NCI-H69 (cell line): ENCODE measurements at places on chromosomes 2 and 18.
A peak's percentile ranks its signal among the peaks of the same experiment; 100 is the strongest.

- DNase-seq = peak; percentile 75
These were observed 105.4 kb upstream of the MAP4K3 start for GRCh38 chr2:39542523-39542922.

- DNase-seq = no peak
These were observed 6.8 kb downstream of the ITM2C start for GRCh38 chr2:230871361-230872150.

DNA sequence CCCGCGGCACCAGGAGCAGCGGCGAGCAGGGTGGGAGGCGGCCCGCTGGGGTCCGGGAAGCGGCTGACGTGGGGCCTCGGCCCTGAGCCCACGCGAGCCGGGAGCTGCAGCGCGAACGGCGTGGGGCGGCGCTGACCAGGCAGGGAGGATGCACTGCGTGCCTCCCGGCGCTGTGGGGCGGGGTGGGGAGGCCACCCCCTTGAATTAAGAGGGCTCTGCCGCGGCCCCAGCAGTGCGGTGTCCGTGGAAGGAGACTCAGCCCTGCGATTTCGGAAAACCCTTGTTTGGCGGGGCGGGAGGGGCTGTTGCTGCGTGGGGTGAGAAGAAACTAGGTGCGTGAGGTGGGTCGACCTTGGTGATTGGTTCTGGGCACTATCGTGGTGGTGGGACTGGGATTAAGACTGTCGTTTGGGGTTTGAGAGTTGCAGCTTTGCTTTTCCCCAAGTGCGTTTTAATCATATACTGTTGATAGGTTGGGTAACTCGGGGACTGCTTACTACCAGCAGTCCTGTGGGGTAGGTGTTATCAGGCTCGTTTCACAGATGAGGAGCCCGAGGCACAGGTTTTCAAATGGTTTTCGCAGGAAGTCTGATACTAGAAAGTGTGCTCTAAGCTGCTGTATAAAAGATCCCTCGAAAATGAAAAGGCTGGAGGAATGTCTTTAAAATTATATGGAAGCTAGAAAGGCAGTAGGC is 722 bp downstream of the ACSL3 start:
- DNase-seq = peak; percentile 55

DNA sequence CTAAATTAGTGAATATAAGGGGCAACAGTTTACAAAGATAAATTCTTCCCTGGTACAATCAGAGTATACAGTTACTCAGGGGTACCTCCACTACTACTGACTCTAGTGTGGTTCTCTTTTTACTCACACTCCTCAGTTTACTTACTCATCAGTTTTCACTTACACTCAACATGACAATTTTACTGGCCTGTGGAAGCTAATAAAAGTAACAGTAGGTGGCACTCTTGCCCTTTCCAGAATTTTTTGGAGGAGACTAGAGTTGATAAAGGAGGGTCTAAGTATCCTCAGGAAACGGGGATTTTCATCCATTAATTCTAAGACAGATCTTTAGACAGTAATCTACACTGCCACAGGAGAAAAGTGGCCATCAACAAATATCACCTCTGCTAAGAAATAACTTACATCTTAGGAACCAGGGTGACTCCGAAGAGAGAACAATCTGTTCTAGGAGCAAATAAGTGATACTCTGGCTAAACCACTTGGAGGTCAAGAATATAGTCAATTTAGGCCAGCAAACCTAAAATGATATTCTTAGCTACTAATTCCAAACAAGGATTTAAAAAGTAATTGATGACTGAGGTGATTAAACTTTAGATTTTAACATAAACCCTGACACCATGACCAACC is 61.3 kb downstream of the ATL2 start:
- DNase-seq = peak; percentile 49

DNA sequence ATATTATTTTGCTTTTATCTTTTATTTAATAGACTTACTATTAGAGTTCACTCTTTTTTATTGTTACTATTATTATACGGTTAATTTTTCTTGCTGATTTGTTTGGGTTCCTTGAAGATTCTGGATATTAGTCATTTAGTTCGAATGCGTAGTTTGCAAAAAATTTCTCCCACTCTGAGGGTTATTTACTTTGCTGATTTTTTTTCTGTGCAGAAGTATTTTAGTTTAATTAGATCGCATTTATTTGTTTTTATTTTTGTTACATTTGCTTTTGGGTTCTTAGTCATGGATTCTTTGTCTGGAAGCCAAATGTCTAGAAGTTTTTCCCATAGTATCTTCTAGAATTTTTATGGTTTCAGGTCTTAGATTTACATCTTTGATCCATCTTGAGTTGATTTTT is 585.2 kb downstream of the CPS1 start:
- no peak for DNase-seq

DNA sequence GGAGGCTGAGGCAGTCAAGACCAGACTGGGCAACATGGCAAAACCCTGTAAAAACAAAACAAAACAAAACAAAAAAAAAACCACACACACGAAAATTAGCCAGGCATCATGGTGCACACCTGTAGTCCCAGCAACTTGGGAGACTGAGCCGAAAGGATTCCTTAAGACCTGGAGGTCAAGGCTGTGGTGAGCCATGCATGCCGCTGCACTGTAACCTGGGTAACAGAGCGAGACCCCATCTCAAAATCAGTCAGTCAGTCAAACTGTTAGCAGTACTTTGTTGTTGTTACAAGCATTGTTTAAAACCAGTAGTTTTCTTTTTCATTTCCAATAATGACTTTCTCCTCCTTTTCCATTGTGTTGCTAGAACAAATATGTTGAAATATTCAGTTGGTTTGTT is 21.7 kb downstream of the EPB41L5 start:
- no peak for DNase-seq

DNA sequence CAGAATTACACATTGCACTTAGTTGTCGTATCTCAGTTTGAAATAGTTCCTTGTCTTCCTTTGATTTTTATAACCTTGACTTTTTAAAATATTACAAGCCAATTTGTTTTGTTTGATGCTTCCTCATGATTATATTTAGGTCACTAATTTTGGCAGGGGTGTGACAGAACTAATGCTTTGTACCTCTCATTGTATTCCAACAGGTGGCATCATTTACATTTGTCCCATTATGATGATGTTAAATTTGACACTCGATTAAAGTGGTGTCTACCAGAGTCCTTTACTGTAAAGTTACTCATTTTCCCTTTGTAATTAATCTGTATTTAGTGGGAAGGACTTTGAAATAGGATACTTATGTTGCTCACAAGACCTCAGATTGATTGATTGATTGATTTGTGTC is 21.5 kb upstream of the MFSD2B start:
- DNase-seq = peak; percentile 25

DNA sequence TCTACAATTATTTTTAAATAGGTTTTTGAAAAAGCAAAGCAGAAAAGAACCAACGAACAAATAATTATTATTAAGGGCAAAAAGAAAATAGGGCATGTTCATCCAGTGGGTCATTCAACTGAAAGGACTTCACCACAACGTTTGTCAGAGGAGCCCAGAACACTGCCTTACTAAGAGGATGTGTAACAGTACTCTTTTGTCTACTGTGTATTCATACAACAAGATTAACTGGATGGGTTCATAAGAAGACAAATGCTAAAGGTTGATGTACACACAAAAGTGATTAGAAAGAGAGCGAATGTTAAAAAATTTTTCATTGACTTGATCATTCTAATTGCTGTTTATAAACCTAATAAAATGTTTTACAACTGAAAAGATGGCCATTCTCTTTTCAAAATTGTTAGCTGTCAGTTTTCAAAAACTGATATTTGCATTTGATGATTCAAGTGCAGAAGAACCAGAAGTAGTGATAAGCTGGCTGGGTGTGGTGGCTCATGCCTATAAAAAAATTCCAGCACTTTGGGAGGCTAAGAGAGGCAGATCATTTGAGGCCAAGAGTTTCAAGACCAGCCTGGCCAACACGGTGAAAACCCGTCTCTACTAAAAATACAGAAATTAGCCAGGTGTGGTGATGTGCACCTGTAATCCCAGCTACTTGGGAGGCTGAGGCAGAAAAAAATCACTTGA is 33.1 kb downstream of the MGAT4A start:
- DNase-seq = no peak

GRCh38 chr2:242020196-242021004 is 150.9 kb downstream of the RTP5 start:
- peak; percentile 51 for DNase-seq

DNA sequence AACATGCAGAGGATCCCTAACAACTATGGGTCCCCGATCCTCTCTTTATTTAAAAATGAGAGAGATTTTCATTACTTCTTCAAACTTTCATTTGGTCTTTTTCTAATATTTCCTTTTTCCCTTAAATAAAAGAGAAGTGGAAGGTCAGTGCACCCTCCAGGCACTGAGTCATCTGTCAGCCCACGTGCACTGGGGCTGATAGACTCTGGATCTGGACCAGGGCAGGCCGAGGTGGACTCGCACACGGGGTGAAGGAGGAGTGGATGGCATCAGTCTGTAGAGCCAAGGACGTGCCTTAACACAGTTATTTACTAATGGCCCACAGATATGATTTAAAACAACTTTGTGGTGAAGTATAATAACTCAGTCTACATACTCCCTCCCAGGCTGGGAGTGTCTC is 214.4 kb upstream of the TMEM200C start:
- no peak for DNase-seq

DNA sequence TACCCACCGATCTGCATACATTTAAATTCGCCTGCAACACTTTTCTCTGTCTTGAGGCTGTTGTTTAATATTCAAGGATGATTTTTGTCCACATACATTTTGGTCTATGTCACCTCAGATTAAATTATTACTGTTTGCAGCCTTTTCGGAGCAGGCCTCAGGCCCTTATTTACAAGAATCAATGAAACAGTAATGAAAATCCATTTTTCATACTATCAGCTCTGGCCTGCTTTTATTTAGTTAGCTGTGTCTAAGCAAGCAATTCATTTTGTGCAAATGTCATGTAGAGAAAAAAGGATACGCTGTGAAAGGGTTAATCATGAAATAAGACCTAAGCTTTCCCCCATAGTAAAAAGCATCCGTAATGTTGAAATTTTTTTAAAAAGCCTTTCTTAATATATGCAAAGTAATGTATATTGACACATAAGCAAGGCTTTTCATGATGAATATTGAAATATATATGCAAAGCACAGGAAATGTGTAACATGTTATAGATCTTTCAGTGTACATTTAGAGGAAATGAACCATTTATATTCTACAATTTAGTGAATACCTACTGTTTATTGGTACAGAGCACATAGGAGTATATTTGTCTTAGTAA is 1135.3 kb upstream of the ZEB2 start:
- DNase-seq = no peak

- DNase-seq = no peak
These were observed 111.7 kb upstream of the SCN1A start for GRCh38 chr2:166239548-166239947.

- no peak for DNase-seq
These were observed 46.1 kb downstream of the TTC39C start for GRCh38 chr18:24060644-24061043.

DNA sequence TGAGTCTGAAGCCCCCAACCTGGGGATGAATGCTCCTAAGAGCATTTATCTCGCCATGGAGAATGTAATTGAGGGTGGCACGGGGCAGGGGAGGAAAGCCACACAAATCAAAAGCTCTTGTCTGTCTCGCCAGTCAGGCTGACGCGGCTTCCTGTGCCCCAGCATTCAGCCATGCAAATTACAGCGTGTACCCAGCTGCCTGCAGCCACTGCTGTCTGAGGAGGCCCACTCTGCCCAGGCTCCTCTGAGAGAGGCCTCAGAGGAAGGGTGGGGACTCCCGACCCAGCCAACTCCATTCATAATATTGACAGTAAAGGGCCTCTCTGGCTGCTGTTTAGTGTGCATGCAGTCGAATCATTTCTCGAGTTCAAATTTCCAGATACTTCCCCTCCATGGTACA is 22.0 kb downstream of the SMAD7 start:
- DNase-seq = peak; percentile 99

GRCh38 chr18:54812885-54813284 is 15.4 kb upstream of the RAB27B start:
- no peak for DNase-seq

DNA sequence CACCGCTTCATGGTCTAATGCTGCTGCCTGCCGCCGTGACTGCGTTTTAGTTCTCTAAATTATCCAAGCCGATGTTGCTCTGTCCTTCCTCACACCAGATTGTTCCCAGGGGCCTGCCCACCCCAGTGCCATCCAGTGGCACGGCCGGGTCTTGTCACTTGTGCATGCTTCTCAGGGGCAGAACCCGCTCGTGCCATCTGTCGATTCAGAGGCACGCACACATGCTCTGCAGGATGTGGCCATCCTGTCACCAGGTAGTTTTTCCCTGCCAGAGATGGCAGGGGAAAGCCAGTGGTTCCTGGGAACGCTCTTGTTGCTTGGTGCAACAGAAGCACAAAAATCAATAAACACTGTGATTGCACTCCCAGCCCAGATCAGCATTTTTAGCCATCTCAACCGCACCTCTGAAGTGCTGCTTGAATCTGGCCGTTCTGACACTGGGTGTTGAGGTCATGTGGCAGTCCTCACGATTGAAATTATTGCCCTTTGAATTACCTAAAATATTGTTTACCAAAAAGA is 119.6 kb upstream of the BOD1L2 start:
- no peak for DNase-seq

GRCh38 chr2:209663656-209664055 is 108.0 kb upstream of the UNC80 start:
- DNase-seq = no peak

GRCh38 chr2:58405341-58405740 is 164.2 kb upstream of the FANCL start:
- DNase-seq = no peak

GRCh38 chr2:197137826-197138477 is 172.6 kb downstream of the ANKRD44 start:
- DNase-seq = no peak

GRCh38 chr2:5677133-5677532 is 15.1 kb upstream of the SOX11 start:
- DNase-seq = no peak

DNA sequence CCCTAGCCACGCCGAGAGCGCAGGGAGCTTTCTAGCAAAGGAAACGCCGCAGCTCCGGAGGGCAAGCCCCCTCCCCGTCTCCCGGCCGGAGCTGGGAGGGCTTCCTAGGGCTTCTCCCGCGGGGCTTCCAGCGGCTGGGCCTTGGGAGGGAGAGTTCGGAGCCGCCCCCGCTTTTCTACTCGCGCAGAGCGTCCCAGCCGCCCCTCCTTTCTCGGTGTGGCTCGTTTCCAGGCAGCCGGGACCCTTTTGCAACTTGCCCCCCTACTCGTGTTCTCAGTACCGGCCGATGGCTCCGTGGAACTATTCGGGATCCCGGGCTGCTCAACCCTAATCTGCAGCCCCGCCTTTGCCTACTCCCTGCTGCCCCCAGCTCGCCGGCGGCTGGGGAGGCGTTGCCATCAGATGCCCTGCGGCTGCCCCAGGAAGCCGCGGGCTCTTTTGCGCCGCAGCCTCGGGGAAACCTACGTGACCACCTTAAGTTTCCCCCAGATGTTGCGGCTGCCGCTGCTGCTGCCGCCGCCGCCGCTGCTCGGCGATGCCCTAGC is 1.5 kb upstream of the NR4A2 start:
- peak; percentile 84 for DNase-seq
